Esophagus muscularis mucosa (tissue), 4 donors: ENCODE measurements at places on chromosomes 2 and 18. TPM values are rescaled to one million over a fixed set of nuclear protein-coding genes. Genes with fewer than 3 reads are reported as not detected.

DNA sequence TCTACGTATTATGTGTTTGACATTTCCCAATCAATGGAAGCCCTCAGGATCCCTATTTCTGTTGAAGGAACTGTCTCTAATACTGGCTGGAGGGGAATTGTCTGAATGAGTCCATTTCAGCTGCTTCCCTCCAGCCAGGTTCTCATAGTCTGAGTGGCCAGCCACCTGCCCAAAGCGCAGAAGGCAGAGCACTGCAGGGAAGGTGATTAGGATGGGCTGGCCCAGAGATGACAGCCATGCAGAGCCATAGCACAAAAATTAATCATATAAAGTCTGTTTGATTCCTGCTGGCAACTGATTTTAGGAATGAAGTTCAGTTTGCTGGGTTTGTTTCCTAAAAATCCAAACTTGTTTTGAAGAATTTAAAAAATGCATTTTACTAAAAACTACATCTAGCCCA lies 327.1 kb downstream of the ETAA1 start:
- H3K4me3 ChIP-seq: no peak overlapping the region
- no peaks in the 10 kb centered on the region for H3K36me3 ChIP-seq
- no peak for DNase-seq
- no peaks in the 10 kb centered on the region for H3K27me3 ChIP-seq
- no peaks in the 10 kb centered on the region for H3K4me1 ChIP-seq

- no peak for DNase-seq
- H3K4me1 ChIP-seq: peaks cover 6% of the 10 kb centered on the region
Observed at GRCh38 chr2:105610576-105611332, 134.0 kb upstream of the NCK2 start.

DNA sequence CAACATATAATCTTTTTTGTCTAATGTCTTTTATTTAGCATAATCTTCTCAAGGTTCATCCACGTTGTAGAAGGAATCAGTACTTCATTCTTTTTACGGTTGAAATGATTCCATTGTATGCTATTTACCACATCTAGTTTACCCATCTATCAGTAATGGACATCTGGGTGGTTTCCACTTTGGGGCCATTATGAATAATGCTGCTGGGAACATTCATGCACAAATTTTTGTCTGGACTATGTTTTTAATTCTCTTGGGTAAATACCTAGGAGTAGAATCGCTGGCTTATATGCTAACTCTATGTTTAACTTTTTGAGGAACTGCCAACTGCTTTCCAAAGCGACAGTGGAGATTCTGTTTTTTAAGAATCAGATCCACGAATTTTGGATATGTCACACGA lies 7.4 kb upstream of the GCG start:
- H3K4me1 ChIP-seq: peaks cover 5% of the 10 kb centered on the region
- H3K36me3 ChIP-seq: no peaks in the 10 kb centered on the region
- H3K4me3 ChIP-seq: no peak overlapping the region
- DNase-seq: no peak
- H3K27ac ChIP-seq: no peak overlapping the region

DNA sequence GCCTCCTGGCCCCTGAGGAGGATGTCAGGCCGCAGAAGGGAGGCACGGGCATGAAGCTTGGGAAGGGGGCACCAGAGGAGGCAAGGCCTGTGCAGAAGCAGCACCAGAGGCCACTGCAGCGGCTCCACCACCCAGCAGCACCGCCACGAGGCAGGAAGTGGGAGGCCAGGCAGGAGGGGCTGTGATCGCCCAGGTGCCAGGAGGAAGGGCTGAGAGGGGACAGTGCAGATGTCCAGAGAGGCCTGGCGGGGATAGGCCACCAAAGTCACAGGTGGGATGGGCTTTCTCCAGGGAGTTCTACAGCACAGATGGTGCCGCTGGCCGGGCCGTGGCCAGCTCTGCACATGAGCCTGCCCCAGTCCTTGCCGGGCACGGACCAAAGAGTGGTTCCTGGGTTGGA lies 6.0 kb upstream of the ALPI start:
- no peaks in the 10 kb centered on the region for H3K27me3 ChIP-seq
- no peak for DNase-seq
- H3K27ac ChIP-seq: no peak overlapping the region
- H3K36me3 ChIP-seq: no peaks in the 10 kb centered on the region
- H3K4me1 ChIP-seq: no peaks in the 10 kb centered on the region
- H3K4me3 ChIP-seq: no peak overlapping the region

DNA sequence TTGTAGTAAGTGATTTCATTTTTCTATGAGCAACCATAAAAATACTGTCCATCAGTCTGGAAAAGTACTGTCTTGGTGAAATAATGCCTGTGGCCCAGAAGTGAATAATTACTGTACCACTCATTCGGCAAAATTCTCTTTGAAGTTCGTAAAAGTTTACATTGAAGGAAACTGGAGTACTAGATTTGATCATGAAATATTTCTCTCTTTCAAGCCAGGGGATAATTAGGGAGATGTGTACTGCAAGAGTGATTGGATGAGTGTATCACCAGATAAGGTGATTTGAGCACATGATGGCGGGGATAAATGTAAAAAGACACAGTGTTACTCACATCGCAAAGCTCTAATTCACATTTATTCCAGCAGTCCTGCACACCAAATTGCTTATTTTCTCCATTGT lies 883.2 kb upstream of the PIK3C3 start:
- no peaks in the 10 kb centered on the region for H3K27me3 ChIP-seq
- DNase-seq: no peak
- no peak overlapping the region for H3K27ac ChIP-seq
- no peaks in the 10 kb centered on the region for H3K36me3 ChIP-seq

DNA sequence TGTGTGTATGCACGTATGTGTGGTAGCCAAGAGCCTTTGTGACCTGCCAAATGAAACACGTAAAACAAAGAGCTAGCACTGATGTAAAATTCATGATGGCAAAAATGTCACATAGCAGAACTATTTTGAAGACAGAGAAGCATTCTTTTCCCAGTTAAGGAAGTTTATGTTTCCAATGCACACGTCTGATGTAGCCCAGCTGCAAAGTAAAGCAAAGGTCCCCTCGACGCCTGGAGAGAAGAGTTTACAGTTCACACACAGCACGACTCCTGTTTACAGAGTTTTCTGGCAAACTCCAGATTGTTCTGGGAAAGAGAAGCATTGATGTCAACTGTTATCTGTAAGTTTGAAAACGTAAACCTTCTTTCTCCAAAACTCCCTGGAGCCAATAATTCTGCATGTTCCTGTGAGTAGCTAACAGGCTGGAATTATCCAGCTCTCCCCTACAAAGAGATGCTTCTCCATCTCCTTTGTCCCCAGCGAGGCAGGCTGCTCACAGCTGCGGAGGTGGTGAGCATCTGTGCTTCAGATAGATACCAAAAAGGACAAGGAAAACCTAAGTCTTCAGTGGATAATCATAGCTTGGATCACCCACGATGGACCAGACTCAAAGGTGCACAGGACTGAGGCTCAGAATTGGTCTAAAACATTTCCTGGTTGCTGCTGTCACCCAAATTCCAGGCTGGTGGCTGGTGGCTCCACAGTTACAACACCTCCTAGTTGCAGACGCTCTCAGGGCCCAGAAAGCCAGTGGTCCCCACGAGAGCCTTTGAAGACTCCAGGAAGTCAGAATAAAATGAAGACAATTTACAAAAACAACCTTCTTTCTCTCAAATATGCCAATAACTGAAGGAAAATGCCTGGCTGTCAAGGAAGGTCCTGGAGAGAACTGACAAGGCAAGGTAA lies 87.4 kb downstream of the COL6A3 start:
- peak overlapping the region; percentile 93 for H3K27ac ChIP-seq
- H3K4me1 ChIP-seq: peaks cover 72% of the 10 kb centered on the region
- H3K27me3 ChIP-seq: no peaks in the 10 kb centered on the region
- H3K4me3 ChIP-seq: no peak overlapping the region

DNA sequence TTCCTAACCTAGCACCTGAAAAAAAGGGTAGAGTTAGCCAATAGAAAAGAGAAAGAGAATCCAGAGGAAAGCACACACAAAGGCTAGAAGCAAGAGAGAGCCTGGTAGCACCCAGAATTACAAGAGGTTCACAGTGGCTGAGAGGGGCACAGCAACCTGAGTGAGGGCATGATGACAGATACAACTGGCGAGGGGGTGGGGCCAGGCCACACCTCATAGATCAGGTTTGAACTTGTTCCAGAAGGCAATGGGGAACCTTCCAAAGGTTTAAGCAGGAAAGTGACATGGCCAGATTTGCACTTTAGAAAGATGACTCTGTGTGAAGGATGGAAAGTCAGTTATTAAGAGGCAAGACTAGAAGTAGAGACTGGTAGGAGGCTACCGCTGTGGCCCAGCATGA lies 148.0 kb downstream of the TTC32 start:
- H3K27ac ChIP-seq: no peak overlapping the region
- H3K36me3 ChIP-seq: no peaks in the 10 kb centered on the region
- H3K27me3 ChIP-seq: no peaks in the 10 kb centered on the region
- H3K4me3 ChIP-seq: no peak overlapping the region
- DNase-seq: no peak

DNA sequence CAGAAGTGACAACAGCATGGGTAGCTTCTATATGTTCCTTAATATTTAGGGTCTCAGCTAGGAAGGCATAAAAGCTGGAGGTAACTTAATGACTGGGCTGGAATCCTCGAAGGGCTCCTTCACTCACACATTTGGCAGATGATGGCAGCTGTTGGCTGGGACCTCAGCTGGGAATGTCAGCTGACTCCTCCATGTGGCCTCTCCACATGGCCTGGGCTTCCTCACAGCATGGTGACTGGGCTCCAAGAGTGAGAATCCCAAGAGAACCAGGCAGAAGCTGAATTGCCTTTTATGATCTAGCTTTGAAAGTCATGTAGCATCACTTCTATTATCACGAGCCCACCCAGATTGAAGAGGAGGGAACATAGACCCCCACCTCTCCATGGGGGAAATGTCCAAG lies 54.9 kb downstream of the TET3 start:
- H3K27me3 ChIP-seq: no peaks in the 10 kb centered on the region
- no peak overlapping the region for H3K27ac ChIP-seq
- no peaks in the 10 kb centered on the region for H3K36me3 ChIP-seq
- no peak for DNase-seq
- peaks cover 5% of the 10 kb centered on the region for H3K4me1 ChIP-seq

Gene CXCR1
- total RNA-seq: not detected

- no peak overlapping the region for H3K27ac ChIP-seq
- H3K27me3 ChIP-seq: peaks cover 69% of the 10 kb centered on the region
- DNase-seq: no peak
- no peaks in the 10 kb centered on the region for H3K36me3 ChIP-seq
Observed at GRCh38 chr2:16012029-16012596, 71.8 kb downstream of the MYCN start.
